Activated CD8-positive, alpha-beta memory T cell treated with anti-CD3 and anti-CD28 coated beads, Interleukin-2, amount 10 ng/mL, durations not matched to agents 7 days and 5 days (primary cell): ENCODE measurements at places on chromosomes 12 and 14. TPM values are rescaled to one million over a fixed set of nuclear protein-coding genes. Genes with fewer than 3 reads are reported as not detected.

Gene PPM1A
- 54.6 TPM for total RNA-seq

Gene RNF212B
- total RNA-seq = not detected

Gene MYO1H
- not detected for total RNA-seq

Gene NAV3
- total RNA-seq = not detected

Gene P2RX7
- total RNA-seq = 7.5 TPM

Gene MFAP5
- total RNA-seq = not detected

Gene NAB2
- total RNA-seq = 10.0 TPM

Gene IFNG-AS1
- not detected for total RNA-seq

Gene FBXW8
- 12.8 TPM for total RNA-seq

Gene NOVA1
- 0.42 TPM for total RNA-seq

Gene CYP27B1
- 5.4 TPM for total RNA-seq
